ENCODE measurements at places on chromosomes 3 and 15.

- DNase-seq: no peak
These were observed 2.2 kb upstream of the ULK3 start for GRCh38 chr15:74845208-74845568.

- no peak for DNase-seq
These were observed 74.3 kb upstream of the P2RY1 start for GRCh38 chr3:152760591-152760990.

GRCh38 chr3:55246033-55246432, 241.1 kb downstream of the WNT5A start:
- peak; percentile 24 for DNase-seq

DNA sequence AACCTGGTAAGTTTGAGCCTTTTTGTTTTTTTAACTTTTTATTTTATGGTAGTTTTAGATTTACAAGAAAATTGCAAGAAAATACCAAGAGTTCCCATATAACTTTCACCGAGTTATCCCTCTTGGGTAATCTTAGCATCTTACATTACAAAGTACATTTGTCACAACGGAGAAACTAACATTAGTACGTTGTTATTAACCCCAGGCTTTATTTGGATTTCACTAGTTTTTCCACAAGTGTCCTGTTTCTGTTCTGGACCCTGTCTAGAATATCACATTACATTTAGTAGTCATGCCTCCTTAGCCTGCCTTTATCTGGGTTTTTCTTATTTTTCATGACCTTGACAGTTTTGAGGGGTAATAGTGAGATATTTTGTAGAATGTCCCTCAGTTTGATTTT, 53.5 kb upstream of the KPNA4 start:
- DNase-seq: no peak

DNA sequence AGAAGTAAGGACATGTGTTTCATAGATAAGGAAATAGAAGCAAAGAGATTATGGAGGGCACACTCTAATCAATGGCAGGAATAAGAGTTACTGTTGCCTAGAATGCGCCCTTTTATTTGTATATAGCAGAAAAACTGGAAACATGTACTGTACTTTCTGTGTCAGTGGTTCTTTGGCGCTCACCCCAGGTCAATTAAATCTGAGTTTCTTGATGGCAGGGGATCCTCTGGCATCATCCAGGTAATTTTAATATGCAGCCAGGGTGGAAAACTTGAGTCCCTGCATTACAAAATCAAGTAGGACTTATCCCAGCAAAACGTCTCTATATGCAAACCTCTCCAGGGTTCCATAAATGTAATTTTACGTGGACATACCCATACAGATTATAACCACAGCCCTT, 284.1 kb downstream of the IL5RA start:
- no peak for DNase-seq

DNA sequence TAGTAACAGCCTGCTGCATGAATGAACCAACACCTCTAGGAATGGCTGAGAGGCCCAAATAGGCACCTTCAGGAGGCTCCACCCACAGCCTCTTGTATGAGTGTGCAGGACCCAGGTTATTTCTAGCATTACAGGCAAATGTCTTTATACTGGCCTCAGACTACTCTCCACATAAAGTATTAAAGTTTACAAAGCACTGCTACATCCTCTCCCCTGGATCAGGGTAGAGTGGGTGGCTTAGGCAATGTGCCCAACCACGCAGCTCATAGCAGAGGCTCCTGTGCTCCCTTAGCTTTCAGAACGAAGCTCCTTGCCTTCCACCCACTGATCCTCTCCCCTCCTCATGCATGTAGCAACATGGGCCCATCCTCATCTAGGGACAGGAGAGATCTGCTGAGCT, 16.3 kb downstream of the TMEM43 start:
- no peak for DNase-seq

DNA sequence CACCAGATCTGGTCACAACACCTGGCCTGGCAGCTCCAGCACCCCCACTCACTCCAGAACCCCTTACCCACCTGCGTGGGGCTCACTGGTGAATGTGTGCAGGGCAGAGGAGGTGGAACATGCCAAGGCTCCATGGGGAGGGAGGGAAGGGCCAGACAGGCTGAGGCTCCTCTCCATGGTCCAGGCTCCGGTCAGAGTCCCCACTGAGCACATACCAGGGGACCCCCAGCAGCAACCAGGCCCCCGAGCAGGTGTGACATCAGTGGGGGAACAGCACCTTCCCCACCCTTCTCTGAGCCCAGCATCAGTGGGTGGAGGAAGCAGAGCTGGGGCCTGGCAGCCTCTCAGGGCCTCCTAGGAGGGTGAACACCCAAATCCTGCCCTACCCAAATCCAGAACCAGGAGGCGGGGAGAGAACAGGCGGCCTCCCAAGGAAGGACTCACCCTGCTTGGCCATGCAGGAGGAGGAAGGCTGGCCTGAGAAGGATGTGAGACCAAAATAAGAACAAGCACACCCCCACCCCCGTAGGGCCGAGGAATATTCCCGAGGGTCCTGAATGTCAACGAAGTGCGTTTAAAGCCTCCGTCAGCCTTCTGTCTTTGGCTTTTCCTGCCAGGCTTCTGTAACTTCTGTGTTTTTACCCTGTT, 1.1 kb upstream of the GP9 start:
- no peak for DNase-seq

DNA sequence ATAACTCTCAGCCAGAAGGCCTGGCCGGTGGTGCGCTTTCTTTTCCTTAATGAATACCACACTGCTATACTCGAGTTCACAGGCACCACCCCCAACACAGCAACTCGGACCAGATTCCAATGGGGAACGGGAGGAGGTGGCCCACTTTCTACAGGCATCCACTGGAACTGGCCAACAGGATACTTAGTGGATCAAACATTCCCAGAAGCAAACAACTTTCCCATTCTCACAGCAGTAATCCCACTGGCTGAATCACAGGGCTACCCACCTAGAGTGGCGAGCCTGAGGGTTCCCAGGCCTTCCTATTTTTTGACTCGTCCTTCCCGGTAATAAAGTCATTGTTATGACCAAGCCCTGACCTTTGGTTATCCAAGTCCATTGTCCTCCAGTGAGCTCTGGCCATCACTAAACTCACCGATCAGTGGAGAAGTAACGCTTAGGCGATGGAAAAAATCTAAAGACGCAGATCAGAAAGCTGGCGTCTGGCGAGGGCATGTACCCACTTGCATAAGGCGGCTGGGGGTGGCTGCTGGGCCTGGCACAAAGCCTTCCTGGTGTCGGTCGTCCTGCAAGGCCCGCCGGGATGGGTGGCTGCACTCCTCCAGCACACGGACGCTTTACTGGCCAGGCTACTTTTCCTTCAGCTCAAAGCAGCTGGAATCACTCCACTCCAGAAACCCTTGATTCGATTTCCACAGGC, 1.2 kb downstream of the EOGT start:
- peak; percentile 67 for DNase-seq

GRCh38 chr3:169189486-169189885, 474.0 kb downstream of the MECOM start:
- DNase-seq: no peak

DNA sequence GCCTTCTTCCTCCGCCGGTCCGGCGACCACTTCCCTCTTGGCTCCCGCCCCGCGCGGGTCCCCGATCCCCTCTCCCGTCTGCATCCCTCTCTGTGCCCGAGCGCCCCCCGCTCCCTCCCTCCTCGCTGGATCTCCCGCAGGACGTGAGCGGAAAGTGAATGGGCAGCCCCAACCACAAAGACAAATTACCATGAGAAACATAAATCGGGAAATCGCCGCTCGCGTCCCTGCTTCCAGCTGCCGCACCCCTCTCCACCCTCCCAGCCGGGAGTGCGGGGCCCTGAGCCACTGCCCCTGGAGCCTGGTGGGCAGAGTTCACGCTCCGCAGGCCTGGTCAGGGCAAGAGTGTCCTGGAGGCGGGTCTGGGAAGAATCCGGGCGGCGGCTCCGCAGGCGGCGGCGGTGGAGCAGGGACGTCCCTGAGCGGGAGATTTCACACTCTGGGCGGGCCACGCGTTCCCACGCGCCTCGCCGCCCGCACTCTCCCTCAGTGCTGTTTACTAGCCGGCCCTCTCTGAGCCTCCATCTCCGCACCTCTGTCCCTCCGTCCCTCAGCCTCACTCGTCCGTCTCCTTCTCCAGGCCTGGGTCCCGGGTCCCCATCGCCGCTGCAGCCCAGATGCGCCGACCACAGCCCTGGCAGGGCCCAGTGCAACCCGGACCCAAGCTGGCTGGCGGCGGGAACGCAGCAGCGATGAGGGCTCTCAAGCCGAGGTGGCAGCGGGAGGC, 835 bp downstream of the SEMA5B start:
- no peak for DNase-seq

DNA sequence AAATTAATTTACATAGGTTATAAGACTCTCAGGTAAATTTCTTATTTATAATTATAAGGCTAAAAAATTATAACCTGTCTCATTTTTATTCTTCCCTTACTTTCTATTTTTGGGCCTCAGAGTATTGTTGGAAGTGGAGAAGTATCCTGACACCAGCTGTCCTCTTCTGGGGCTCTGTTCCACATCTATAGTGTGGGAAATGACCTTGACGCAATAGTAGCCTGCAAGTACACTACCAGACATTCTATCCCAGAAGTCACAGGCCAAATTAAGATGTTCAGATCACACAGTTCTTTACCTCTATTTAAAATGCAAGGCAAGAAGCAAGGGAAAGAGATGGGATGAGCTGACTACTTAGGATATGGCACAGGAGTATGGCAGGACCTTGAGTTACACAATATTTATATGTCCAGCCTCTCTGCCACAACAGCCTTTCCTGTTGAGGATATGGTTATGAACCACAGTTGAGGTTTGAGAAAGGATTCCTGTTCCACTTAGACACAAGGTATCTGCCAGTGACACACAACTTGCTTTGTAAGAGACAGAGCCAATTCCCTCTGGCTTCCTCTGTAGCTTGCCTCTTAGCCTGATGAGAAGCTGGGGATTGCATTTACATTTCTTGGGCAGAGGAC, 158.0 kb upstream of the IL12A start:
- no peak for DNase-seq

DNA sequence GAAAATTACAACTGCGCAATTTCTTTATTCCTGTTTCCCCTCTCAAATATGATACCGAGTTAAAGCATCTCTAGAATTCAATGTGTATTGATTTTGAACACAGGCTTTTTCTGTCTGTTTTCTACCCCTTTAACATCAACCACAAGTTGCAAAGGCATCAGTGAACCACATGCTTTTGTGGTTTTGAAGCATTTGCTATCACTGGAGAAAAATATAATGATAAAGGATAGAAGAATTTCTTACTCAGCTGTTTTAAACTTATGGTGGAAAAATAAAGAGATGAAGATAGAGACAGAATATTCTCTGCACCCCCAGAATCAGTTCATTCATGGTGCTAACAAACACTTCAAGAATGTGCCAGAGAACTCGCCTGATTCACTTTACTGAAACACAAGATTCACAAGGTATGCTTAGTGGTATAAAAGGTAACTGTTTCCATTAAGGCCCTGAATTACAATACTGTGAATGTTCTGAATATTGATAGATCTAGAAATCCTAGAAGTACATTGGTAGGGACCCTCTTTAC, 9.5 kb upstream of the DPPA4 start:
- DNase-seq: no peak

GRCh38 chr3:155149494-155149893, 69.4 kb downstream of the MME start:
- DNase-seq: no peak

DNA sequence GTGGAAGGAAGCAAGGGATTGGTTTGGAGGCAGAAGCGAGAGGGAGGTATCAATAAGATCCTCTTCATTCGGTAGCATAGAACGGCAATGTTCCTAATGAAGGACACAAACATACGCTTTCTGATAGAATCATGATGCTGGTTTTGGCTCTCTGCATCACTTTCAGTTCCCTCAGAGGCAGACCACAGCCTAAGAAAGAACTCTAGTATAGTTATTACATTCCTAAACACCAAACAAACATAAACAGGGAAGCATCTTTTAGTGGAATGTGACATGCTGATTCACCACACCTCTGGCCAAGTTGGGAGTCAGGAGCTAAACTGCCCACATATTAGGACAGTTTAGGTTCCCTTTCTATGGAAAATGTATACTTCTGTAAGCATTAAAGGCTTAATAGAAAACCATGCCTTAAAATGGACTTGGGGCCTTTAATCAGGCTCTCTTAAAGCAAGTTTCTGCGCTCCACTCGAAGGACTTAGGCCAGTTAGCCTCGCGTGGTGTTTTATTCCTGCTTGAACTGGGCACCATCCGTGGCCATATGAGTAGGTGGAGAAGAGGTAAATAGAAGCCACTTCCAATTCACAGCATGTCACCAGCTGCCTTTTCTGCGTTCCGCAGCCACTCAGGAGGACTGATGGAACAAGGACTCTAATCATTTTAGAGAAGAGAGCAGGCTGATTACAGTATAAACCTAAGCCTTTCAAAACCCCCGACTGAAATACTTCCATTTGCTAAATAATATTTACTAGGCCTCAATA, 53.7 kb downstream of the CD47 start:
- peak; percentile 16 for DNase-seq

DNA sequence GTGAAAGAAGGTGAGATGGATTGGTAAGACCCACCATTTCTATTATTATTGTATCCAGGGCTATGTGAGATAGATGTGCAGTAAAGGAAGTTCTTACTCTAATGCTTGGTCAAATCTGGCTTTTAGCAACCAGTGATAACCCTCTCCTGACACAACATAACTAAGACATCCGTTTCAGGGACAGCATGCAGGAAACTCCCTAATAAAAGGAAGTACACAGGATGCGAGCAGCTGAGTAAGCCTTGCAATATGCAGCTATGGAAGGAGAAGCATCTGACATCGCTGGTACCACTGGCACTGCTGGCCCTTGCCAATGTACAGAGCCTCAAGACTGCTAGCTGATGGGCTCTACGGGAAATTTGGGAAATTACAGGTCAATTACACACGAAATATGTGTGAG, 662.3 kb downstream of the NR2F2 start:
- no peak for DNase-seq

GRCh38 chr15:51672155-51672687, 9.1 kb upstream of the SCG3 start:
- no peak for DNase-seq

DNA sequence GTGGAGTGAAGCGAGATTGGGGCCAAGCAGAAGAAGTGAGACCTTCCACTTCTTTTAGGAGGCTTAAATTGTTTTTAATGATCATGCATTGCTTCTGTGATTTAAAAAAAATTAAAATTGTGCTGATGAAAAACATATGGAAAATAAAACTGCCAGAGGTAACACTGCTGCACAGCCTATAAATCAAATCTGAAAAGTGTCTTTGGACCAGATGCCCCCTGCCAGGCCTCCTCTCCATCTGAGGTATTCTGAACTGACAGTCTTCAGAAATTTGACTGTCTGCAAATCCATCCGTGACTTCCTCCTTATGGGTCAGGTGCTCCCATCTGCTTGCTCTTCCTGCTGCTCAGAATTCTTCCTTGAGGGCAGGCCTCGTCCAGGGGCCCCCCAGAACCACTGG, 108.5 kb upstream of the NR2E3 start:
- no peak for DNase-seq

- no peak for DNase-seq
These were observed 643.0 kb upstream of the GOLIM4 start for GRCh38 chr3:168738527-168739325.

- DNase-seq: no peak
These were observed 13.2 kb downstream of the CTSH start for GRCh38 chr15:78931439-78932257.

DNA sequence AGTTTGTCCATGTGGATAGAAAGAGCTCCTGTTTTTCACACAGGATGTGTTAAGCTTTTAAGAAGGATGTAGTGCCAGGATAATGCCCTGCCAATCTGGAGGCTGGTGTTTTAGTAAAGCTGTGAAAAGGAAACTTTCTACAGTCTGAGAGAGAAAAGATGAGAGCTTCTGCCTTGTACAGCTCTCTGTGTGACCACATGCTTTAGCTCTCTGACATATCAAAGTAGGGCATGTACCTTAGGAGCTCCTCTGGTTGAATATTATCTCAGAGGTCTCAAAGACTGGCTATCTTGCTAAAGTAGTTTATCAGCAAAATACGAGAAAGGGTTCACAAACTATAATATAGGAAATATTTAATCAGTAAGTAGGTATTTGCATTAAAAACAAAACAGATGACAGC, 30.4 kb downstream of the CDIN1 start:
- DNase-seq: no peak
